RPMI7951 (cell line): ENCODE measurements at places on chromosomes 4 and X. TPM values are rescaled to one million over a fixed set of nuclear protein-coding genes. Genes with fewer than 3 reads are reported as not detected.
A peak's percentile ranks its signal among the peaks of the same experiment; 100 is the strongest.

GRCh38 chr4:81032771-81033684 lies 2.5 kb downstream of the BMP3 start:
- DNase-seq: no peak

DNA sequence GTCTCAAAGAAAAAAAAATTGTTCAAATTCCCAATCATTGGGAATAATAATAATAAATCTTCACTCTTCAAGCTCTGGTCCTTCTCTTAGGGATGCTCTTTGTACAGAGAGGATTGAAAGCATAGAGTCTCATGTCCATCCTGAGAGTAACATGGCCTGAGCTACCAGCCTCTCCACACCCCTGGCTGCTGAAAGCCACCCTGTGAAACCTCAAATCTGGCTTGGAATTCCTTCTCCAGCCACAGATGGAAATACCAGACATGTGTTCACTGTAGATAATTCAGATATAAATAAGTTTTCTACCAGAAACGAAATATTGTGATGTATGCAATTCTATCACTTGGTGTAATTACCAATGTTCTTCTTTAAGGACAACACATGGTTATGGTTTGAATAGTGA lies 140.6 kb downstream of the ARSF start:
- peak; percentile 65 for DNase-seq

DNA sequence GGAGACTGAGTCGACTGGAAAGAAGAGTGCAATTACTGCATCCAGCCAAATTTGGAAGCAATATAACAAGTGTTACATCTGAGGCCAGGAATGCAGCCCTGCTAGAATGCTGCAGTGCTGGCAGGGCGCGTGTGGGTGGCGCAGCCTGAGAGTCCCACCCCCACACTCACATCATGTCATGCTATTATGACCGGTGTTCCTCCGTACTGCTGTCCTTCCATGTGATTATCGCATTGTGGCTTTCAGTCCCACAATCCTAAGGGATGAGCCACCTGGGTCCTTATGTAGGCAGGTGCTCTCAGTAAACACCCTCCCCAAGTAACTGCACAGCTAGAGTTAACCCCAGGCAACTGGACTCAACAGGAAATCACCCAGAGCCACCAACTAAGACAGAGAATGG lies 122.6 kb upstream of the CPEB2 start:
- no peak for DNase-seq

DNA sequence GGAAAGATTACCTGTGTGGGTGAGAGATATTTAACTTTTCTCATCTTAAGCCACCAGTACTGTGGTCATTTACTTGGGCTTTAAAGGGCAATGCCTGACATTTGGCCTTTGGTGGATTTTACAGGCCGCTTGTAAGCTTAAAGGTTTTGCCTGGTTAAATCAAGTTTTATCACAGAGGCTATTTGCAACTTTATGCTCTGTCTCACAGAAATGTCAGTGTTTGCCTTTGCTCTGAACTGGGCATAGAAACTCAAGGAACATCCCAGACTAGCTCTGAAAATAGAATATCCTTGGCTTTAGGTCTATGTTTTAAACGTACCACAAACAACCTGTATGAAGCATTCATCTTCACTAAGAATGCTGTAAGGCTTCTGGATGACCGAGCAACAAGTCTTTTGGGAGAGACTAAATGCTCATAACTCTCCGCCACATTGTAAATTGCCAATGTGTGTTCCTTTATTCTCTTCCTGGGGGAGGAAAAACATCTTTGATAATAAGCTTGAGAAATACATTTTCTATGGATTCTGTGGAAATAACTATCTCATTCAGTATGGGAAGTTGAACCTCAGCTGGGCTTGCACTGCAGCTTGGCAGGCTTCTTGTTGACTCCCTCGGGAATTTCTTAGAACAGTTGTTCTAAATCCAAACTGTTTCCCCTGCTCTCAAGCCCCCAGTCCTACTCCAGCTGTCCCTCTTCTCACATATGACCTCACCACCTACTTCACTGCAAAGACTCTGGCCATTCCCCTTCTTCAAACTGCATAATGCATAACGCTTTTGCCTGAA lies 105.8 kb upstream of the WDR44 start:
- DNase-seq: no peak

ARMCX4 gene
- total RNA-seq: 1.5 and 3.6 TPM in 2 replicates

GAGE1 gene
- 0.20 and 0.96 TPM in 2 replicates for total RNA-seq

GLRA2 gene
- not detected in 2 replicates for total RNA-seq

GRCh38 chrX:110026099-110026844 lies 23.4 kb downstream of the TMEM164 start:
- peak; percentile 54 for DNase-seq

DNA sequence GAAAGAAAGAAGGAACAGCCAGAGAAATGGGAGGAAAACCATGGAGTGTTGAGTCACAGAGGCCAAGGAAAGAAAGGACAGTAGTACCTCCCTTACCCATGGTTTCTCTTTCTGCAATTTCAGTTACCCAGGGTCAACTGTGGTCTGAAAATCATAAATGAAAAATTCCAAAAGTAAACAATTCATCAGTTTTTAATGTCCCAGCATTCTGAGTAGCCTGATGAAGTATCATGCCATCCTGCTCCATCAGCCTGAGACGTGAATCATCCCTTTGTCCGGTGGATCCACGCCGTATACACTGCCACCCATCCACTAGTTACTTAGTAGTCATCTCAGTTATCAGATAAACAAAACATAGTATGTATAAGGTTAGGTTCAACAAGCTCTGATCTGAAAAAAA lies 114.2 kb downstream of the COMMD8 start:
- DNase-seq: peak; percentile 10

GRCh38 chrX:72569786-72570185 lies 2.9 kb downstream of the HDAC8 start:
- DNase-seq: peak; percentile 31

- no peak for DNase-seq
Measured at GRCh38 chrX:24210190-24210589, 60.7 kb downstream of the ZFX start.

KIF4A gene
- total RNA-seq: 58.6 and 60.7 TPM in 2 replicates

CFAP99 gene
- 0.96 TPM in 1 of 2 replicates, not detected in the other for total RNA-seq

CNGA1 gene
- total RNA-seq: not detected in 2 replicates

DNA sequence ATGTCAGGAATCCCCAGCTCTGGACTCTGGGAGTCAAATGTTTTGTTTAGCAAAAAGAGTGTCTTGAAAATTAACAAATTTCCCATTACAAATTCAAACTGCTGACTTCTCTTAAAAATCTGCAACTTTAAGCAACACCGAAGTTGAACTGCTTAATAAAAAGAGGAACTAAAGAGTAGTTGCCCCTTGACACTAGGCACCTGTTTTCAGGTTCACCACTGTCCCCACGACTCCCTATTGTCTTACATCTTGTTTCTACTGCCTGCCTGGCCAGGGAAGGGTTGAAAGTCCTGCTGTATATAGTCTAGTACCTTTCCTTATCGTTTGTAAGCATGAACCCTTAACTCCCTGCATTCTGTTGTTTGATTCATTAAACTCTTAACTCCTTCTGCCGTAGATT lies 173.9 kb downstream of the SCFD2 start:
- DNase-seq: no peak
